Frontal cortex (tissue), 4 donors: ENCODE measurements at places on chromosomes 5 and 9. TPM values are rescaled to one million over a fixed set of nuclear protein-coding genes. Genes with fewer than 3 reads are reported as not detected.

GMCL2 gene
- not detected for total RNA-seq

GARIN3 gene
- not detected for total RNA-seq

EQTN gene
- total RNA-seq = 1.6 TPM

TNFSF15 gene
- total RNA-seq = under 0.01 TPM

RNF183 gene
- not detected for total RNA-seq

- no peak for DNase-seq
Observed at GRCh38 chr9:126109575-126109974, 217.1 kb upstream of the MVB12B start.

GRCh38 chr9:127154390-127155191, 32.2 kb upstream of the ANGPTL2 start:
- DNase-seq = no peak

DNA sequence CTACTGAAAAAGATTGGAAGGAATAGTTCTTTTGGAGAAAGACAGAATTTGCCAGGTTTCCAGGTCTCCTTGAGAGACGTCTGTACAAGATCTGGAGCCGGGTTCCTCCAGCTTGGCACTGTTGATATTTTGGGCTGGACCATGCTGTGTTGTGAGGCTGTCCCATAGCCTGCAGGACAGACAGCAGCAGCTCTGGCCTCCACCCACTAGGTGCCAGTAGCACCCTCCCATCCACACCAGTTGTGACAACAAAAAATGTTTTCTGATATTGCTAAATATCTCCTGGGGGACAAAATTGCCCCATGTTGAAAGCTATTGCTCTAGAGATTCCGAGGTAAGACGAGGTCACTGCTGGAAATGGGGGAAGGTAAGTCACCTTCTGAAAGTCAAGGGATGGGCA, 287.7 kb upstream of the DAP start:
- no peak for DNase-seq

DNA sequence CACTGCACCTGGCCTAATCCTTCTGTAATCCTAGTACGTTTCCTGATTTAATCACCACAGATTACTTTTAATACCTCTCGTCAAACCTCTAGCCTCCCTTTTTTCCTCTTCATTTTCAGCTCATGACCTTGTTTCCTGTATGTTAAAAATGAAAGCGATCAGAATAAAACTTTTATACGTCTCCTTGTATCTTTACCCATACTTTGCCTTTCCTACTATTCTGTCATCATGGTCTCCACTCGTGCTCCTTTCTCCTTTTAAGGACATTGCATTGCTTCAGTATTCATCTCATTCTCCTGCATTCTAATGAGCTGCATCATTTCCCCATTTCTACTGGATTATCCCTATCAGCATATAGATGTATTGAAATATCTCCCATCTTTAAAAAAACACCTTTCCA, 8.5 kb downstream of the CDC42SE2 start:
- no peak for DNase-seq

GRCh38 chr5:181215997-181216989, 6.8 kb upstream of the TRIM41 start:
- no peak for DNase-seq

GRCh38 chr5:58517198-58517597, 26.0 kb downstream of the GAPT start:
- DNase-seq = no peak
